ENCODE measurements at places on chromosomes 16 and 17.
A peak's percentile ranks its signal among the peaks of the same experiment; 100 is the strongest.

DNA sequence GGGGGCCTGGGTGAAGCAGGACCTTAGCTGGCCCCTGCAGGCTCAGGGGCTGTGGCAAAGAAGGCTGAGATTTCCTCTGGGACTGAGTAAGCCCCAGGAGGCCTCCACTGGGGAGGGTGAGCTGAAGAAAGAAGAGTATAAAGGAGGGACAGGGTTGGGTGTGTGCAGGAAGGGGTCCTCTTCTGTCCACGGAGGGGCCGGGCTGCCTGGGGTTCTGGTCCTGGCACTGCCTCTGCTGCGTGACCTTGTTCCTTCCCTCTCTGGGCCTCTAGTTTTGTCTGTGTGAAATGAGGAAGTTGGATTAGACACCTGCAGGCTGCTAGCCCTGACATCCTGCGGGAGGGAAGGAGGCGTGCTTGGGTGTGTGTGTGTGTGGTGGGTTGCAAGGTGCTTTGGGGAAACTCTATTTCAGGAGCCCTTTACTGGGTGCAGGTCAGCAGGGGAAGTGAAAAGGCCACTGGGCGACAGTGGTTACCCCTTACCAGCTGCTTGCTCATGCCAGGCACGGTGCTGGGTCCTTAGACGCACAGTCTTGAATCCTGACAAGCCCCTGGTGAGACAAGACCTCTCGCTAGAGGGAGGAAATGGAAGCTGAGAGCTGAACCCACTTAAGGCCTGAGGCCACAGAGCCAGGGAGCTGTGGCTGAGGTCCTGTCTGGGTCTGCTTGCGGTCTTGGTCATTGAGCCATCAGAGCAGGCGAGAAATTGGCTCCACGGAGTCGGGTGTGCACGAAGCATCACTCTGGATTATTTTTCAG is 60.7 kb downstream of the OR1D5 start:
- DNase-seq: peak; percentile 67

DNA sequence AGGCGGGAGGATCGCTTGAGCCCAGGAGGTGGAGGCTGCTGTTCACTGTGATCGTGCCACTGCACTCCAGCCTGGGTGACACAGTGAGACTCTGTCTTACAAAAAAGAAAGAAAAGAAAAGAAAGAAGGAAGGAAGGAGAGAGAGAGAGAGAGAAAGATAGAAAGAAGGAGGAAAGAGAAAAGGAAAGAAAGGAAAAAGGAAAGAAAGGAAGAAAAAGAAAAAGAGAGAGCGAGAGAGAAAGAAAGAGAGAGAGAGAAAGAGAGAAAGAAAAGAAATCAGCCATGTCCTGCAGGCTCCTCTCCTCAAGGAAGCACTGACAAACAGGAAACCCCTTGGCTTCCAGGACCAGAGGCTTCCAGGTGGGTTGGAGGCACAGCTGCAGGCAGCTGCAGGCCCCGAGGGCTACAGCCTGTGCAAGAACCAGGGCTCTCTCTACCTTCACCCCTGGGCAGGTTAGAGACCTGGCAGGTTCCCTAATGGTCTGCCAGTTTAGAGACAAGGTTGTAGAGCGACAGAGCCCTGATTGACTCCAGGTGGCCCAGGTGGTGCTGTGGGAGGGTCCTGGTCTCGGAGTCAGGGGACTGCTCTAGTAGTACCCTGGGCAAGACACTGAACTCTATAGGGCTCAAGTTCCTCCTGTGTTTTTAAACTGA is 53.8 kb downstream of the PECAM1 start:
- DNase-seq: no peak

DNA sequence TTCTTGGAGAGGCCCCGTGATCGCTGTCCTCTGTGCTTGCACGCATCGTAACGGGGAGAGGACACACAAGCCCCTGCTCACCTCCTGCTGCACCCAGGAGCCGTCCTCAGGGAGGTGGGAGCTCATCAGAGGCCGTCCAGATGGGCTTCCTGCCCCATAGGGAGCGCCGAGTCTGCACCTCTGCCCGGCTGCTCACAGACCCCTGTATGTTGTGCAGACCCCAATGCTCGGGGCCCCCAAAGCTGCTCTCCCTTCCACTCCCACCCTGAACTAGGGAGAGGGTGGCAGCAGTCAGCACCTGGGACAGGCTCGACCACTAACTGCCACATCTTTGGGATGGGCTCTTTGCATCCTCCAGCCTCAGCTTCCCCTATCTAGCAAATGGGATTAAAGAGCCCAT is 4.4 kb upstream of the ZNF469 start:
- DNase-seq: no peak

DNA sequence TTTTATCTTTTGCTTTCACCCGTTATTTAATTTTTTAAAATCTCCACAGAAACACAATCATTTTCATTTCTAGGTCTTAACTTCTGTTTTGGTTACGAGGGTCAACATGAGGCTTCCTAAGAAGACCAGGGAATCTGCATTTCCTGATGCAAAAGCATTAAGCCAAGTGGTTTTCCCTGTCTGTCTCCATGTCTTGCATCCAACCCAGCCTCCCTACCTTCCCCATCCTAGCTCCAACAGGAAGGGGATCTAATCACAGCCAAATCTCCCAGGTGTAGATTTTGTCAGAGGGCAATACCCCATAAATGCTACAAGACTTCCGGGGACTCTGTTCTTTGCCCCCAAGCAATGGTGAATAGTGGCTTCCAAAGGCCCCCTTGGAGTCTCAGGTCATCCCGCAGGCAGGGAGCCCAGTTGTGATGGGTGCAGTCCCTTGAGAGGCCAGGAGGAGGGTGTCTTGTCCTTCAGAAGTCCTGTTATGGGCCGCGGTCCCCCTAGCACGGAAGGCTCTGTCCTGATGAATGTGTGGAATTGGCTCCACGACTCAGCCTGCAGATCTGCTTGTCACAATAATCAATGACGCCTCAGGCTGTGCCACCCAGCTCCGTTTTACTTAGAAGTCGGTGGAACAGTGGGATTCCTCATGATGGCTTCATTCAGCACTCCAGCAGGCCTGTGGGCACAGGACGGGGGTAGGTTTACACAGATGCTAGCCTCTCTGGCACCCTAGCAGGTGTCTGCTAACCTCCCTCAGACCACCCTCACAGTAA is 141.1 kb downstream of the RGS9 start:
- DNase-seq: no peak

DNA sequence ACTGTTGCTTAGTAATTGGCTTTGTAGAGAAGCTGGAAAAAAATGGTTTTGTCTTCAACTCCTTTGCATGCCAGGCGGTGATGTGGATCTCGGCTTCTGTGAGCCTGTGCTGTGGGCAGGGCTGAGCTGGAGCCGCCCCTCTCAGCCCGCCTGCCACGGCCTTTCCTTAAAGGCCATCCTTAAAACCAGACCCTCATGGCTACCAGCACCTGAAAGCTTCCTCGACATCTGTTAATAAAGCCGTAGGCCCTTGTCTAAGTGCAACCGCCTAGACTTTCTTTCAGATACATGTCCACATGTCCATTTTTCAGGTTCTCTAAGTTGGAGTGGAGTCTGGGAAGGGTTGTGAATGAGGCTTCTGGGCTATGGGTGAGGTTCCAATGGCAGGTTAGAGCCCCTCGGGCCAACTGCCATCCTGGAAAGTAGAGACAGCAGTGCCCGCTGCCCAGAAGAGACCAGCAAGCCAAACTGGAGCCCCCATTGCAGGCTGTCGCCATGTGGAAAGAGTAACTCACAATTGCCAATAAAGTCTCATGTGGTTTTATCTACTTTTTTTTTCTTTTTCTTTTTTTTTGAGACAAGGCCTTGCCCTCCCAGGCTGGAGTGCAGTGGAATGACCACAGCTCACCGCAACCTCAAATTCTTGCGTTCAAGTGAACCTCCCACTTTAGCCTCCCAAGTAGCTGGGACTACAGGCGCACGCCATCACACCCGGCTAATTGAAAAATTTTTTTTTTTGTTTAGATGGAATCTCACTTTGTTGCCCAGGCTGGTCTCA is 6.2 kb upstream of the TMEM235 start:
- DNase-seq: no peak

GRCh38 chr16:10682604-10683003 is 12.1 kb downstream of the TEKT5 start:
- DNase-seq: no peak

GRCh38 chr16:17433577-17434451 is 36.9 kb downstream of the XYLT1 start:
- DNase-seq: no peak

DNA sequence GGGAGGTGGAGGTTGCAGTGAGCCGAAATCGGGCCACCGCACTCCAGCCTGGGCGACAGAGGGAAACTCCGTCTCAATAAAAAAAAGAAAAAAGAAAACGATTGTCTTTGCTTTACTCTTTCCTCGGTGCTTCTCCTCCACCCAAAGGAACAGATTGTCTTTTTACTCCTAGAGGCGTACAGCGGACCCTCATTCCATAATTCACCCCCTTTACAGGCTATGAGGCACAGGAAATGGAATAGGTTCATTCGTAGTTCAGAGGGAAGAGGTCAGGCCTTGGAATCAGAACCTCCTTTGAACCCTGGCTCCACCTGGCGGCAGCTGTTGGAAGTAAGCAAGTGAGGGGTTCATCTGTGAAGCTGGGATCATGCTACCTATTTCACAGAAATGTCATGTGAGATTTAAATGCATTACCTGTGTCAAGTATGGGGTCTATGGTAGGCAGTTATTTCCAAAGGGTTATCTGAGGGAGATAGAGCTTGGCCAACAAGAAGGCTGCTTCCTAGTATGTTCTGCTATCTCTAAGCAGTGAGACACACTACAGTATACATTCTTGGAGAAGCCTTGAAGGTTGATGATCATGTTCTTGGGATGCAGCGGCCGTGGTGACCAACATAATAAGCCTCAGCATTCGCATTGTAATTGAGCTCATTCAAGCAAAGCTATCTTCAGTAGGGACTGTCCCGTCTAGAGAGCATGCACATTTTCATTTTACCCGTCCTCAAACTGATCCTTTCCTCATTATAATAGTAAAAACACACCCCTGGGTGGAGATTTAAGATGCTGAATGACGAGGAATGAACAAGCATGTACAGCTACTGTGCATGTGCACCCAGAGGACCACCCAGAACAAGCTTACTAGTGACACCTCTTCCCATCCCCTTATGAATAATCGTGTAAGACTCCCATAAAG is 18.7 kb upstream of the ZNF689 start:
- peak; percentile 73 for DNase-seq

GRCh38 chr16:49491106-49491670 is 117.6 kb downstream of the C16orf78 start:
- DNase-seq: no peak

- DNase-seq: no peak
These were observed 30.4 kb downstream of the RAI1 start for GRCh38 chr17:17711641-17712162.

GRCh38 chr17:58060596-58061191 is 22.5 kb upstream of the DYNLL2 start:
- no peak for DNase-seq

DNA sequence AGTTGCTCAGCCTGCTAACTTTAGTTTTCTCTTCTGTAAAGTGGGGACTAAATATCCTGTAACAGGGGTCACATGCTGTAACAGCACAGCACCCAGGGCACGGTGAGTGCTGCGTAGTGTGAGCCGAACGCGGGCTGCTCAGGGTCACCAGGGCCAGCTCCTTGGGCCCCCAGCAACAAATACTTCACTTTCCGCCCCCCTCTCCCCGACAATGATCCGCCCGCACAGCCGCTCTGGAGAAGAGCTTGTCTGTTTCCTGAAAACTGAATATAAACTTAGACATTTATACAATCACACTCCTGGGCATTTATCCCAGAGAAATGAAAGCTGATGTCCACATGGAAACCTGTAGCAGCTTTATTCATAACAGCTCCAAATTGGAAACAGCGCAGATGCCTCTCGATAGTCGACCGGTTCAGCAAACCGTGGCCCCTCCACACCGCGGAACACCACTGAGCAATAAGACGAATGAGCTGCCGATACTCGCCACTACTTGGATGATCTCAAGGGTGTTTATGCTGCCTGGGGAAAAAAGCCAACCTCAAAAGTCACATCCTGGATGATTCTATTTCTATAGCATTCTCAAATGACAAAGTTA is 267.2 kb downstream of the PARN start:
- no peak for DNase-seq

DNA sequence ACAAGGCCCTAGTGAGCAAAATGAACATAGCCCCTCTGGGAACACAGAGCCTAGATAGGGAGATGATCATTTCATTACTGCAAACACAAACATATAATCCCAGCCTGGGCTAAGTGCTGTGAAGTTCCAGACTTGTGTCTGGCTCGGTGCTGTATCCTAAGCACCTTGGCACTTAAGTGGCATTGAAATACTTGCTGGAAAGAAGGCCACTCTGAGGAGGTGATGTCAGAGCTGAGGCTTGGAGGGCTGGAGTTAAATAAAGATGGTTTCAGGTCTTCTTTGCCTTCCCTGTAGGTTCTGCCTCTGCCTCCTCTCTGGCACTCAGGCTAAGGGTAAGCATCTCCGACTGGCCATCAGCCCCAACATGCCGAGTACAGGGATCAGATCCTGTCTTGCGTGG is 2.4 kb upstream of the CACNA1G start:
- DNase-seq: no peak

- peak; percentile 57 for DNase-seq
These were observed at the start of gene SDR42E2 for GRCh38 chr16:22161999-22162655. Gene SDR42E2 (plus strand): TSS chr16:22162506. CDS start chr16:22165583, 3,077 bp downstream.

DNA sequence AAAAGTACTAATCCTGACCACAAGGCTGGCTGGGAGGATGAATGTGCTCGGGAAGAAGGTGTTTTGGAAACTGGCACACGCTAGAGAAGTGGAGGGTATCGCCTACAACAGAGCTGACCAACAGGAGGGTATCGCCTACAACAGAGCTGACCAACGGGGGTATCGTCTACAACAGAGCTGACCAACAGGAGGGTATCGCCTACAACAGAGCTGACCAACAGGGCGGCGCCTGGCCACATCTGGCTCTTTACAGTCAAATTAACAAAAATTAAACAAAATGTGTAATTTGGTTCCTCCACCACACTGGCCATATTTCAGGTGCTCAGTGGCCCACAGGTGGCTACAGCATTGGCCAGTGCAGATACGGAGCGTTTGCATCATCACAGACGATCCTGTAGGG is 153.5 kb downstream of the CMIP start:
- no peak for DNase-seq

GRCh38 chr16:19835968-19836421 is 48.7 kb downstream of the GPRC5B start:
- no peak for DNase-seq

GRCh38 chr16:68902969-68903345 is 59.6 kb downstream of the TANGO6 start:
- no peak for DNase-seq

- no peak for DNase-seq
These were observed 160.3 kb upstream of the TBX2 start for GRCh38 chr17:61239327-61239726.

- DNase-seq: no peak
These were observed 34.4 kb upstream of the RGS9 start for GRCh38 chr17:65102788-65103187.

GRCh38 chr17:55606488-55606815 is 95.2 kb upstream of the SMIM36 start:
- no peak for DNase-seq
